Renal cortex interstitium (tissue), 15 donors: ENCODE measurements at places on chromosomes 1 and 21. TPM values are rescaled to one million over a fixed set of nuclear protein-coding genes. Genes with fewer than 3 reads are reported as not detected.

DNA sequence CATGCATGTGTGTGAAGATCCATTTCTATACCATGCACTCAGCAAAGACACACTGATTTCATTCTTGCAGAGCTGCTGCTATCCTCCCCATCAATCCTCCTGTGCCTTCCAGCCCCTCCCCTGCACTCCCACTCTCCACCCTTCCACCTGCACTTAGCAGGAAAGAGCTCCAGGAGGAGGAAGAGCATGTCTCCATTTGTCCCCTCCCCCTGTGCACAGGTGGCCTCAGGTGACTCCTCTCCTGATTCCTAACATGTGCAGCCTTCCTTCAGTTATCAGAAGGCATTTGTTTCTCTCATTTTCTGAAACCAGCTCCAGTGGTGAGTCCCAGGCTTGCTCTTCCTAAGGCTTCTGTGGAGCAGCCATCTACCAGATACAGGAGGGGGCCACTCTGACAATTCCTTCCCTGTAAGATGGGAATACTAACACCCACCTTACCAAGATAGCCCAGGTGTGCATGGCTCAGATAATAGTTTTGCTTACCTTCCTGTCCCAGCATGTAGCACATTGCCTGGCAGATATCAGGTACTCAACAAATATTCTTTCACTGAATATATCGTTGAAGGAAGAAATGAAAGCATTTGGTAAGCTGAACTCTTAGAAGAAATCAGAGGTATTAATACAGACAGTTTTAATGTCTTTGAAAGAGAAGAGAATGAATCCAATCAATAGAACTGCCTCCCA is 21.9 kb upstream of the FAM3B start:
- no peak for DNase-seq

DNA sequence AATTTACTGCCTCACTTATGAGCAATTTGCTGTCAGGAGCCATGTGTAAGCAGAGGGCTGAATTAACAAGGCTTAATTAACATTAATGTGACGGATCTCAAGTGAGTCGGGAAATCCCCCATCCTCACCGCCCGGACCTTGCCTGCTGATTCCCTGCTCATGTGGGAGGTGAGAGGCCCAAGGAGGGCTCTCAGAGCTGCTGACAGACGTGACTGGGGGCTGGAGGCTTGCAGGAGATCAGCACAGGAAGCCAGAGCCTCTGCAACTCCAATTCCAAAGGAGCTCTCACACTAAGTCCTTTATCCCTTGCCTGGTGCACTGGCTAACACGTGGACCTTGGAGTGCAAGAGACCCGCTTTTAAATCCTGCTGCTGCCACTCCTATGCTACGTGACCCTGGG is 19.4 kb downstream of the LRP8 start:
- DNase-seq, result no peak

GRCh38 chr1:155396874-155397476 is 76.3 kb downstream of the RUSC1 start:
- DNase-seq, result no peak

GRCh38 chr1:30314591-30314990 is 408.8 kb downstream of the MATN1 start:
- DNase-seq, result no peak

GRCh38 chr1:94783342-94784189 is 36.6 kb upstream of the SLC44A3 start:
- DNase-seq, result no peak

- DNase-seq, result no peak
Observed at GRCh38 chr21:37828556-37828955, 87.7 kb downstream of the KCNJ6 start.

DNA sequence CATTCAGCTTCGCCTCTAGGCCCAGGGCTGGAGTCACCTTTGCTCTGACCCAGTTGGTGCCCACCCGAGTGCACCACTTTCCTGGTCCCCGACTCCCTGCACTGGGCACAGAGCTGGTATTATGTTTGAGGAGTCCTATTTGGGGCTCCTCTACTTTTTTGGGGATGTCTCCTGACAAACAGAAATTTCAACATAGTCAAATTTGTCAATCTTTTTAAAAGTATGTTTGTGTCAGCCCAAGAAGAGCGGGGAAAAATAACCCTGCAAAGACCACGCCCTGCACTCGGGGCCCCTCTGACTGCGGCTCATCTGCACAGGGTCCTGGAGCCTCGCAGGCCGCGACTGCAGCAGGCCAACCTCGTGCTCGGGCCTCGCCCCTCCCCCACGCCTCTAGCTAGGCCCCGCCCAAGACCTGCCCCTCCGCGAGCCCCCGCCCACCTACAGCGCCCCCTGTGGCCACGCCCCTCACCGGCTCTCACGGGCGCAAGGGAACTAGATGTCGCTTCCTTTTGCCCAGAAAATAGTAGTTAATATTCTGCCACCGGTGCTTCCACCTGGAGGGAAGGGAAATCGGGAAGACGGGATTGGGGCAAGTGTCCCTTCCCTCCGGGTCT is 11.4 kb downstream of the FAM229A start:
- no peak for DNase-seq

DNA sequence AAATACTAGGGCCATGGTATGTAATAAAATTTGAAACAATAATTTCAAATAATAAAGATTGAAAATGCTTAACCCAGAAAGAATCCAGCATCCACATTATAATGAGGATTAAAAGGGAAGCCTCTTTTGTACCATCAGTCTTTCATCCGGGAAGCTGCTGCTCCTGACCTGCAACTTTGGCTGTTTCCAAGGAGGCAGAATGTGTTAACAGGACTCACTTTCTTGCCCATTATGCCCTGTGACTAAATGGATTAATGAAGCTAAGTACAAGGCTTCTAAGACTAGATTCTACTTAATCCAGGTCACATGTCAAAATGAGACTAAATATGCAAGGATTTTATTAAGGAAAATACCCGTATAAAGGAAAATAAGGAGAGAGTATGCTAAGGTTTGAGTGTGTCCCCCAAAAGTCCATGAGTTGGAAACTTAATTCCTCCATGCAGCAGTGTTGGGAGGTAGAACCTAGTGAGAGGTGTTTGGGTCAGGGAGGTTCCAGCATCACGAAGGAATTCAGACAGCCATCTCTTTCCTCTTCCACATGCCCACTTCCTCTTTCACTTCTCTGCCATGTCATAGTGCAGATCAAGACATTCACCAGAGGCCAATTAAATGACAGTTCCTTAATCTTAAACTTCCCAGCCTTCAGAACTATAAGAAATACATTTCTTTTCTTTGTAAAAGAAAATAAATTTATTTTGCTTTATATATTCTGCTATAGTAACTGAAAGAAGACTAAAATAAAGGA is 27.7 kb downstream of the FMO2 start:
- DNase-seq, result no peak

DNA sequence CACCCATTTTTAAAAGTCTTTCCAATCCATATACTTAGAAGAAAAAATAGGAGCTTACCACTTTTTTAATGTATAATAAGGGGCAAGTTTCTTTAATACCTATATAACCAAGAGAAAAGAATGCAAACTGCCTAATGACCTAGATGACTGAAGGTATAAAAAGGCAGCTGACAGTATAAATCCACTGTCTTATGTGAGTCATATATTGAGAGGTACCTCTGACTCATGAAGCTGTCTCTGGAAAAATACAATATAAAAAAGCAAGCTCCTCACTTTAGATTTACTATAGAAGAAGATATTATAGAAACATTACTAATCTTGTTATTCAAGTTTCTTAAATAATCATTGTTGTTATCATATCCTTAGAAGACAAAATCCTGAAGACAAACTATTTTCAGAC is 144.2 kb downstream of the VAV3 start:
- DNase-seq, result no peak

DNA sequence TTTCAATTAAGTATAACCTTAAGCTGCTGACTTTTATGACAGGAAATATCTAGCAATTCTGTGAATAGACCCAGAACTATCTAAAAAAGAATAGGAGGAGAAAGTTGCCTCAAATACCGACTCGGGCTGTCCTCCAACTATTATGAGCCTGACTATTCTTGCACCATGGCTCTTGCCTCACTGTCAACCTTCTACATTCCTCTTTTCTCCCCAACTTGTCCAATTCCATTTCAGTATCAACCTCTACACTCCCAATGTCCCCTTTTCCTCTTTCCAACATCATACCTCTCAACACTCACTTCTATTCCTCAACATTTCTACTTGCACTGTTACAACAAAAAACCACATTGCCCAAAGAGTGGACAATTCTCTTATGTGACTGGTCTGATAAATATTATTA is 2.3 kb downstream of the ZZZ3 start:
- no peak for DNase-seq

- DNase-seq, result no peak
Observed at GRCh38 chr1:154741327-154741726, 128.8 kb downstream of the KCNN3 start.

- DNase-seq, result no peak
Observed at GRCh38 chr1:174324939-174325338, 122.8 kb upstream of the GPR52 start.

- no peak for DNase-seq
Observed at GRCh38 chr1:119374208-119374874, 5.8 kb downstream of the HAO2 start.

DNA sequence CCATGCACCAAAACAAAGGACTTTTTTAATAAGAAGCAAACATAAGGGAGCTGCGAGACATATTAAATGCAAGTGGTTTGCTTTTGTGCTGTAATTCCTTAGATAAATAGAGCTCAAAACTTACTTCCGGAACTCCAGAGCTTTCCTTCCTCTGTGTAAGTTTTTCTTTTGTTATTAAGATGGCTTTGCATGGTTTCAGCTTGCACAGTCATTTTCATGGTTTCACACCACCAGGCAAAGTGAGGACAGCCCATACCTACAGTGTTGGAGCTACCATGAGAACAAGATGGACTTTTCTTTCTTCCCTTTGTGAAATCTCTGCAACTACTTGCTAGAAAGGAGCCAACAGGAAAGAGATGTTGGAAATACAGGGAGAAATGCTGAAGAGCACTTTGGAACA is 368.0 kb downstream of the SETD4 start:
- no peak for DNase-seq

GRCh38 chr1:31938184-31938975 is at the start of gene PTP4A2:
Gene PTP4A2 (minus strand): TSS chr1:31938368. CDS start chr1:31919065, 19,303 bp downstream.
- peak; percentile 86 for DNase-seq

The SIKE1 gene
- 53.1 TPM for polyA plus RNA-seq

The MFSD2A gene
- 2.5 TPM for polyA plus RNA-seq

The COL24A1 gene
- 2.2 TPM for polyA plus RNA-seq

The KRTAP12-2 gene
- not detected for polyA plus RNA-seq

The HEYL gene
- 21.9 TPM for polyA plus RNA-seq

The LCE3E gene
- polyA plus RNA-seq, result not detected

The OR2L8 gene
- not detected for polyA plus RNA-seq

The ZNF648 gene
- 0.43 TPM for polyA plus RNA-seq

The ENSA gene
- 227 TPM for polyA plus RNA-seq

The TNFSF18 gene
- 0.15 TPM for polyA plus RNA-seq

The FCRL1 gene
- polyA plus RNA-seq, result not detected
